ENCODE measurements at places on chromosomes 5 and 9.

GRCh38 chr9:129436751-129437625 is 183.9 kb downstream of the C9orf50 start:
- peak; percentile 32 for DNase-seq

DNA sequence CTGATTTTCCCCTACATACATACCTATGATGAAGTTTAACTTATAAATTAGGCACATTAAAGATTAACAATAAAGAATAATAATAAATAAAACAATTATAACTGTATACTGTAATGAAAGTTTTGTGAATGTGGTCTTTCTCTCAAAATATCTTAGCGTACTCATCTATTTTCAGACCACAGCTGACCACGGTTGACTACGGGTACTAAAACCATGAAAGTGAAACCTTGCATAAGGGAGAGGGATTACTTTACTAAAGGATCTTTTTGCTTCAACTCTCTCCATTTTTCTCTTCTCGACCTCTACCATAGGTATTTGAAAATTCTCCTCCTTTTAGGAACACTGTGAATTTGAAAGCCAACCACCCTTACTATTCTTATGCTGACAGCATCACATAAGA is 475.5 kb downstream of the CETN3 start:
- DNase-seq: no peak

- no peak for DNase-seq
These were observed 409.4 kb upstream of the CD180 start for GRCh38 chr5:67605730-67606585.

- no peak for DNase-seq
These were observed 188.4 kb downstream of the C9orf50 start for GRCh38 chr9:129432297-129433154.

GRCh38 chr5:31638748-31639418 is at the start of gene PDZD2:
Gene PDZD2, plus strand, starts transcription at chr5:31639131.
- DNase-seq: peak; percentile 88

DNA sequence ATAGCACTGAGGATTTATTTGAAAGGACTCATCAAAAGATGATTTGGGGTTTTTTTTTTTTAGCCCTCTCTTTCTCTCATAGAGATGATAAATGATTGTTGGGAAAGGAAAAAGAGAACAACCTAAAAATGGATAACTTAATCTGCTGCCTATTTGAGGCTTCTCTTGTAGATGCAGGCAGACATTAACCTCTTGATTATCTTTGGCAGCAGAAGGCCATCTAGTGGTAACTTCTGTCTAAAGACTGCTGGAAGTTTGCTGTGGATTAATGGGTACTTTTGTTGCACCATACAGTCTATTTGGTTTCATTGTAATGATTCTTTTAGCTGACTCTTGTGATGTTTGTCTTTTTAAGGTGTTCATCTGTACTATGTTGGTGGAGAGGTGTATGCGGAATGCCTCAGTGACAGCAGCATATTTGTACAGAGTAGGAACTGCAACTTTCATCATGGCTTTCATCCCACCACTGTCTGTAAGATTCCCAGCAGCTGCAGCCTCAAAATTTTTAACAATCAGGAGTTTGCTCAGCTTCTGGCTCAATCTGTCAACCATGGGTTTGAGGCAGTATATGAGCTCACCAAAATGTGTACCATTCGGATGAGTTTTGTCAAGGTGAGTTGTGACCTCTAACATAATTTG is 18.8 kb downstream of the SMIM32 start:
- no peak for DNase-seq

- no peak for DNase-seq
These were observed 29.0 kb downstream of the MTMR12 start for GRCh38 chr5:32283539-32284377.

DNA sequence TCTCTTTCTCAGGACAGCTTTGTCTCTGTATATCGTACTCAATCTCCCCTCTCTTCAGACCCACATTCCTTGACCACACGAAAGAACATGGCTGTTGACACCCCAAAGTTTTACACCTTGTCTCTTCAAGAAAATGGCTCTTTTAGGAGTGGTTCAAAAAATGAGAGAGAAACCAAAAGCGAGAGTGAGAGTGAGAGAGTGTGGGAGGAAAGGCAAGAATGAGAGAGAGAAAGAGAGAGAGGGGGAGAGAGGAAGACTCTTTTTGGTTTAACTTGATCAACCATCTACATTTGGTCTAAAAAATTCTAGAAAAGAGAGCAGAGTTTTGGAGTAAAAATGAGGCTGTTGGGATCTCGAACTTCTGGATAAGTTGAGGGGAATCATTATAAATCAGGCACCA is 581.8 kb upstream of the WWC1 start:
- DNase-seq: no peak

GRCh38 chr5:65102371-65102975 is 333.7 kb downstream of the CWC27 start:
- no peak for DNase-seq

GRCh38 chr9:21677834-21678233 is 124.6 kb upstream of the MTAP start:
- DNase-seq: no peak
